Stimulated activated CD4-positive, alpha-beta T cell treated with anti-CD3 and anti-CD28 coated beads, TNF-alpha, amount 100 ng/mL, for 24 hours (primary cell): ENCODE measurements at places on chromosomes 12 and 14.

DNA sequence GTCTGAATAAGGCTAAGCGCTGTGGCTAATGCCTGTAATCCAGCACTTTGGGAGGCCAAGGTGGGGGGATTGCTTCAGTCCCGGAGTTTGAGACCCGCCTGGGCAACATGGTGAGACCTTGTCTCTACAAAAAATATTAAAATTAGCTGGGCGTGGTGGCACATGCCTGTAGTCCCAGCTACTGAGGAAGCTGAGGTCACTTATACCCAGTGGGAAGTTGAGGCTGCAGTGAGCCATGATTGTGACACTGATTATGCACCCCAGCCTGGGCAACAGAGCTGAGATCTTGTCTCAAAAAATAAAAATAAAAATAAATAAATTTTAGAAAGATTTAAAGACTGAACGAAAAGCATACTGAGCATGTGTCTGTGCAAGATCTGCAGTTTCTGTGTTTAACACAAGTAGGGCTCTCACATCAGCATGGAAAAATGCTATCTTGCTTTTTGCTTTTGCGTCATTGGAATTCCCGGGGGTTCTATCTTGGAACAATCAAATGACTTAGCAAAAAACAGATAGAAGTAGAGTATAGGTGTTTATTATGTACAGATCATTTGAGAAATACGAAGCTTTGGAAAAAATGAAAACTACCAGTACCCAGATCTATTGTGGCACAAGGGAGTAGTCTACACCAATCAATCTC, 161.9 kb downstream of the CAPZA3 start:
- DNase-seq, result no peak

GRCh38 chr12:87039536-87039935, 783.3 kb upstream of the MGAT4C start:
- no peak for DNase-seq

- no peak for DNase-seq
Observed at GRCh38 chr14:85401384-85401783, 128.6 kb upstream of the FLRT2 start.

- no peak for DNase-seq
Observed at GRCh38 chr14:65369560-65369959, 43.0 kb upstream of the FUT8 start.

DNA sequence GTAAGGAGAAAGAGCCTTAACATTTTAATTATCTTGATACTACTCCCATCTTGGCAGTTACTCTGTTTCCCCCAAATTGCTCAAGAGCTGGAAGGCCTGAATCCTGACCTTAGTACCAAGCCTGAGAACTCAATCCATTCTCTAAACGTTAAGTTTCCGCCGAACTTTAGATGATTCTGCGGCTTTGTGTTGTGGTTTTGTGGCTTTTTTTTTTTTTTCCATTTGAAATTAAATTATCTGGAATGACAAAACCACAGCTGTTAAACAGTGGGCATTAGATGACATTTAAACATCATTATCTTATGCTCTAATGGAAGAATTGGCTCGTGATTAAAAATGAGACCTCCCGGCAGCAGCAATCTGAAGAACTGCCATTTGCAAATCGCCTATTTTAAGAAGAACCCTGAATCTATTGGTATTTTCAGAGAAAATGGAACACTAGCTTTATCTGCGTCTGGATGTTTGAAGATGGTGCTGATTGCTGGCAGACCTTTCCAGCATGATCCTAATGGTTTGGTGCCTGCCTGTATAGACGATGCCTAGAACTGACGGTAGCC, 38.4 kb downstream of the TMEM132C start:
- DNase-seq, result no peak

DNA sequence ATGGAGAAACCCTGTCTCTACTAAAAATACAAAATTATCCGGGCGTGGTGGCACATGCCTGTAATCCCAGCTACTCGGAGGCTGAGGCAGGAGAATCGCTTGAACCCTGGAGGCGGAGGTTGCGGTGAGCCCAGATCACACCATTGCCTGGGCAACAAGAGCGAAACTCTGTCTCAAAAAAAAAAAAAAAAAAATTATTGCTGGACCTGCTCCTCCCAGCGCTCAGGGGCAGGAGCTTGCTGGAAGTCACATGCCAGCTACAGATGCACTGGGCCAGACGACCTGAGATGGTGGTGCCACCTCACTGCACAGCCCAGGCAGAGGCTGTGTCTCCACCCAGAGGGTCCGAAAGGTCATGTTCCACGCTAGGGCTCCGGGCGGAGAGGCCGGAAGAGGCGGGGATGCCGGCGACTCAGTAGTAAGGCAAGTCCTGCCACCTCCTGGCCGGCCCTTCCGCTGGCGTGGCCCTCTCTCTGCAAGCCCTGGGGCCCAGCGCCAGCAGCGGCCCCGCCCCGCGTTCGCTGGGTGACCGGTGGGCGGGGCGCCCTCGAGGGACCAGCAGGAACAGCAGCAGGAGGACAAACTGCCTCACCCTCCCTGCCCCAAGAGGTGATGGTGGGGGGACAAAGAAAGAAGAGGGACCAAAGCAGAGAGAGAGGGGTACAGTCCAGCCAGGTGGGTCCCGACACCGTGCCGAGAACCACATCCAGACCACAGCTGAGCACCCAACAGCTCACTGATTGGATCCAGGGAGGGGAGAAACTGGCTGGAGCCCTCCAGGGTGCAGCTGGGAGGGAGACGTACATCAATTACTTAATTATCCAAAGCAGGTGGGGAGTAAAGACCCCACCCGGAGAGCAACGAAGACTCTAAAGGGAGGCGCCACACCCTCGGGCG, 3.6 kb upstream of the RHOF start:
- no peak for DNase-seq

DNA sequence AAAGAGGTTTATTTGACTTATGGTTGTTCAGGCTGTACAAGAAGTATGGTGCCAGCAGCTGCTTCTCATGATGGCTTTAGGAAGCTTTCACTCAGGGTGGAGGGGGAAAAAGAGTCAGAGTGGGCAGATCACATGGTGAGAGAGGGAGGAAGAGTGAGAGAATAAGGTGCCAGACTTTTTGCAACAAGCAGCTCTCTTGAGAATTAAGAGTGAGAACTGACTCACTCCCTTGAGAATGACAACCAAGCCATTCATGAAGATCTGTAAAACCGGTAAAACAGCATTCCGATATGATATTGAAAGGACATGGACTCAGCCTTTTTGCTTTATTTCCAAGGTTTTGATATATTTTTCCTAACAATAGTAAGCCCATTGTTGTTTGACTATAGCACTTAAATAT, 501.2 kb downstream of the GALC start:
- no peak for DNase-seq

- DNase-seq, result no peak
Observed at GRCh38 chr12:116406529-116406928, 129.0 kb upstream of the MED13L start.

DNA sequence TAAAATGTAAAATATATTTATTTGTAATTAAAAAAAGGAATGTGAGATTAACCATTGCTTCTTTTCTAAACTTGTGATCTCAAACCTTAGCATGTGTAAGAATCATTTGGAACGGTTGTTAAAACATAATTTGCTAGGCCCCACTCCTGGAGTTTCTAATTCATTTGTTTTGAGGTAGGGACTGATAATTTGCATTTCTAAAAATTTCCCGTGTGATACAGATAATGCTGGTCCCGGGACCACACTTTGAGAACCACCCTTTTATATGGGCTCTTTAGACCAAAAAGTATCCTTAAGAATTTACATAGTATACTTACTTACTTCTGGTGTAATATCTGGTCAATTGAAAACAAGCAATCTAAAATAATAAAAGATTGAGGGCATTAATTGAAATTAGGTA, 10.9 kb upstream of the SYT10 start:
- DNase-seq, result no peak

- no peak for DNase-seq
Observed at GRCh38 chr12:7645395-7646177, 20.1 kb downstream of the APOBEC1 start.

DNA sequence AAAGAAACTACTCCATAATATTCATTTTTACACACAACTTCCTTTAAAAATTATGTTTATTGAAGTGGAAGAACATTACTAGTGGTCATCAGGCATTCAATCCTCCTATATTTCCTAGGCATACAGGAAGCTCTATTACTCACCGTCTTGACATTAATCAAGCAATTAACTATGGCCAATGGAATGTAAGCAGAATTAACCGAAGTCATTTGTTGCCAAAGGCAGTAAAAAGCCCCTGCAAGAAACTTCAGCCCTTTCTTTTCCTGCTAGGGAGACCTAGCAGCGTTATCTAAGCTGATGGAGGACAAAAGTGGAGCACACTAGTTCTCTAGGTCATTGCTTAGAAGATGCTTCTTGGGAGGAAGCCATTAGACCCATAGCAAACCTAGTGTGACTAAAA, 399.6 kb downstream of the KCNH5 start:
- no peak for DNase-seq

DNA sequence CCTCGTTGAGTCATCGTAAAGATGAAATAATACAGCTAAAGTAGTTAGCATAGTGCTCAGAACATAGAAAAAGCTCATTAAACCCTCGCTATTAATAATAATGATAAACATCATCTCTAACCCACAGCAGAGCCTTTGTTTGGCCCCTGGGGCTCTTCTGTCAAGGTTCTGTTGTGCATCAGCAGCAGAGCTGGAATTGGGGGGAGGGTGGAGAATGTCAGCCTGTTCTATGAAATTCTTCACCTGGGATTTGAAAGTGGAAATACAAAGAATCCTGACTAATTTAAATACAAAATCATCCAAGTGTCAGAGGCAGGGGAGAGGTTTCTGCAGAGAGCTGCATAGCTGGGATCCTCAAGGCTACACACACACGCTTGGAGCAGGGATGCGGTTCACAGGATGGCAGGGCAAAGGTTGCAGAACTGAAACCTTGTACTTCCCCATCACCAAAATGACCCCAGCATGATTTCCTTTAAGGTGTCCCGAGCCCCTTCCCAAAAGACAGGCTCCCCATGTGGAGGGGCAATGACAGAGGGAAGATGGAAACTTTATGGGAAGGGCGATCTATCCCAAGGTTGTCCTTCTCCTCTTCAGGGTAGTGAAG, 71.8 kb downstream of the DAD1 start:
- DNase-seq, result no peak

DNA sequence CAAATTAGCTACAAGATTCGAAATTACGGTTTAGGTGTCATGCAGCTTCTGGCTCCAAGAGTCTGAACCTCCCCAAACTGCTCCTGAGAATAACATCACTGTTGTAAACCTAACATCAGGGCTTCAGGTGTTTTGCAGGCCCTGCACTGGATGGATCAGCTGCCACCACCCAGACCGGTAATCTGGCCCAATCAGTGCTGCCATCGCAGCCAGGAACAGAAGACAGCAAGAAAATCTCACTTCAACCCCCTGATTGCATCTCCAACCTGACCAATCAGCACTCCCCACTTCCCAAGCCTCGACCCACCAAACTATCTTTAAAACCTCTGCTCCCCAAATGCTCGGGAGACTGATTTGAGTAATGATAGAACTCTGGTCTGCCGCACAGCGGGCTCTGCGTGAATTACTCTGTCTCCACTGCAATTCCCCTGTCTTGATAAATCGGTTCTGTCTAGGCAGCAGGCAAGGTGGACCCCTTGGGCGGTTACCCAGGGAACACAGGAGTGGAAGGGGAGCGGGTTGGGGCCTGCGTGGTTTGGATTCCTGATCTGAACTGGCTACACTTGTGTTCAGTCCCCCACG, 268.5 kb upstream of the SFSWAP start:
- DNase-seq, result no peak
